ENCODE measurements at places on chromosomes 12 and 14.

GRCh38 chr12:6367065-6367968 is 8.0 kb downstream of the SCNN1A start:
- DNase-seq: peak; percentile 64

DNA sequence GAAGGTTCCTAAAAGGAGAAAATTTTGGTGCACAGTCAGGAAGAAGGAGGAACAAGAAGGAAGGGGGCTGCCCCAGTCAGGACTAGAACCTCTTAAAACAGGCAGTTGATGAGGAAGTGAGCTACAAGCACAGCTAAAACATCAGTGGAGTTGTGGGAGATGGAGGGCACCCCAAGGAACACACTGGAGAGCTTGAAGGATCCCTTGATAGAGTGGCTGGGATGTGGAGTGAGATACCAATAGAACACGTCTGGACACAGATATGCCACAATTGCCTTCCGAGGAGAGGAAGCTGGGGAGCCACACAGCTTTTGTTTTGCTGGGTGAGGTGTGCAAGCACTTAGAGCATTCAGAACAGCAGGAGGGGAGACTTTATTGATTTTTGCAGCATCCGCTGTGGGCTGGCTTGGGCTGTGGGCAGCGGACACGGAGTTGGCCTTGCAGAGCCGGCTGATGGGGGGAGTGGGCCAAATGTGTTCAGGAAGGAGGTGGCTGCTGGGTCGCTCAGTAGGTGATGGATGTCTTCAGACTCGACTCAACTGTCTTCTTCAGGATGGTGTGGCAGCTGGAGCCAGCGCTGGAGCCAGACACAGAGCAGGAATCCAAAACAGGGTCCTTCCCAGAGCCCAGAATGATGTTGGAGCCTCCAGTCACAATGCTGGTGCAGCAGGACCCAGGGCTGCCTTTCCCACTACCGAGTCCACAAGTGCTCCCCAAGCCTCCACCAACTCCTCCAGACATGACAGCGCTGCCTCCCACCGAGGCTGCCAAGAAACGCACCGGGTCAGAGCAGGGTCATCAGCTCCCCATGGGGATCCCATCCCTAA is 4.7 kb upstream of the KRT79 start:
- no peak for DNase-seq

DNA sequence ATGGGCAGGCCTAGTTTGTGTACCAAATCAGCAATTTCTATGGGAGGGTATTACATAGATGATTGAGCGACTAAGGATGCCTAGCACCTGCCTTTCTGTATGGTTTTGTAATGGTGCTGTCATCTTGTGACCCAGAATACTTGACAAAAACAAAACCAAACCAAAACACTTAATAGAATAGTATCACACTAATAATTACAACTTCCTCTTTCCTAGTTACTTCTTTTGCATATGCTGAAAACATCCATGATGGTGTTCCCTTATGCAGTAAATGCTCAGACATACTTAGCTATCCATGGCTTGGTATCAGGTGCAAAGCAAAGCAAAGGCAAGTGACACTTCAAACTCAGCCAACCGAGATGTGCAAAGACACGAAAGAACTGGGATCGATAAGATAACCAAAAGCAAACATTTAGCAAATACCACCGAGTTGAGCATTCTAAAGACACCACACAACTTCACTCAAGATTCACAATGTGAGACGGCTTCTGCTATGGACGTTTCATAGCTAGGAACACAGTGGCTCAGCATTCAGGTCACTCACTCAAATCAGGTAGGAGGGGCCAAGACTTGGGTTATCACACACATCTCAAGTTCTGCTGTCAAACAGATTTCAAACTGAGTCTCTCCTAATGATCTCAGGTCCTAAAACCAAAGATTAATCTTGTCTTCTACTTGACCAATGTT is 24.3 kb downstream of the PPP1CC start:
- no peak for DNase-seq

- DNase-seq: no peak
Measured at GRCh38 chr14:69654116-69654515, 42.7 kb downstream of the SUSD6 start.

DNA sequence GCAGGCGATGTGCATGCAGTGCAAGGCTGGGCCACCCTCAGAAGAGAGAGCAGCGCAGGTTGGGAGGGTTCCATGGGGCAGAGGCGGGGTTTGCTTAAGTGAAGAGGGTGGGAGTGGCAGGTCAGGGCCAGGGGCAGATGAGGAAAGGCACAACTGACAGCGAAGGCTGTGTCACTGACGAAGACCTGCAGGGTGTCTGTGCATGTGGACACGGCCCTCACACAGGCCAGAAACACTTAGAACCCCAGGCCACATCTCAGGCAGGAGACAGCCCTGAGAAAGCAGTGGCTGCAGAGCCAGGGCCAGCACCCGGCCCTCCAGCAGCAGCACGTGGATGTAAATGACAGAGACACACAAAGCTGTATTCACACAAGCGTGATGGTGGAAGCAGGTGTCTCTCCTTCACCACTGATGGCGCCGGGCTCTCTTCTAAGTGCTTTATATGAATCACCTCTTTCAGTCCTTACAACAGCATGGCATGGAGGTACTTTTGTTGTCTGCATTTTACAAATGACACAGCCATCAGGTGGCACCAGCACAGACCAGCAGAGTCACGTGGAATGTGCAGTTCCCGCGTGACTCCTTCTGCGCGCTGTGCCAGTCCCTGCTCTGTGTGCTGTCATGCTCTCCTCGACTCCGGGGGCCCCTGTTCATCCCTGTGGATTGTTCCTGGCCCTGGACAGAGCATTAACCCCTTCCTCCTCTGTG is 54.6 kb downstream of the TSPAN11 start:
- no peak for DNase-seq

DNA sequence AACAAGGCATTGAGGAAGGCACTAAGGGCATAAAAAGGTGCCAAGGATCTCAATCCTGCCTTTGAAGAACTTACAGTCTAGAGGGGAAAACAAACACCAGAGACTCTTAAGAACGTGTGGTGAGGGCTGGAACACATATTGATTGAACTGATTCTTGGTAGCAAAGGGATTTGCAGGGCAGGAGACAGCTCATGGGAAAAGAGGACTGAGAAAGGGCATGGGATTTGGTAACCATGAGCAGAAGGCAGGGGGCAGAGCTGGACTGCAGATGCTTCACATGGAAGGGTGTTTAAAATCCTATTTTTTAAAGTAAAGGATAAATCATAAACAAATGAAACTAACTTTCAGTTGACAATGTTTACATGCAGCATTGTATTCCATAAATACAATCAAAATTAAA is 203.1 kb downstream of the ITPR2 start:
- no peak for DNase-seq

- no peak for DNase-seq
Measured at GRCh38 chr12:88108021-88108420, 33.9 kb downstream of the CEP290 start.

DNA sequence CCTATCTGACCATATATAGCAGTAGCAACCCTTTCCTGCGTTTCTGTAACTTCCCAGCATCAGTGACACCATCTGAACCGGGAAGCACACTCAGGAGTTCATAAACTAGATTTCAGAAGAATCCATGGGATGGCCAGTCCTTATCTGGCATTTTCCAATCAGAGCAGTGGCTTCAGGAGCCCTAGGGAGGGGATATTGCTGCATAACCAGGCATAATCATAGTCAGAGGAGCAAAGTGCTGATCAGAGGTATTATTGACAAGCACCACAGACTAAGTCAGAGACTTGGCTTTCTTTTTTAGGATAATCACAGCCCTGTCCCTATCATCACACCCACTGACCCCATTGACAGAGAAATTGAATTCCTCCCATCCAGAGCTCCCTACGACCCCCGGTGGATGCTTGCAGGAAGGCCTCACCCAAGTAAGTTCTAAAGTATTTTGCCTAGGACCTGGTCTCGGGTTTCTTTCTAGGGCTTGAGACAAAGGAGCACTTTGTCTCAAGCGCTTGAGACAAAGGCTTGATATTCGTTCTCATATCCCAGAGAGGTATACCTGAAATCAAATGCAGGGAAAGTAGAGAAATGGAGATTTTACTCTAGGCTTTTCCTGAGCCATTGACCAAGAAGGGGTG is 55.1 kb downstream of the FOXN4 start:
- no peak for DNase-seq

- DNase-seq: no peak
Measured at GRCh38 chr12:80805106-80805505, 88.4 kb downstream of the MYF5 start.

GRCh38 chr12:95674631-95675030 is 115.9 kb downstream of the NTN4 start:
- DNase-seq: no peak

DNA sequence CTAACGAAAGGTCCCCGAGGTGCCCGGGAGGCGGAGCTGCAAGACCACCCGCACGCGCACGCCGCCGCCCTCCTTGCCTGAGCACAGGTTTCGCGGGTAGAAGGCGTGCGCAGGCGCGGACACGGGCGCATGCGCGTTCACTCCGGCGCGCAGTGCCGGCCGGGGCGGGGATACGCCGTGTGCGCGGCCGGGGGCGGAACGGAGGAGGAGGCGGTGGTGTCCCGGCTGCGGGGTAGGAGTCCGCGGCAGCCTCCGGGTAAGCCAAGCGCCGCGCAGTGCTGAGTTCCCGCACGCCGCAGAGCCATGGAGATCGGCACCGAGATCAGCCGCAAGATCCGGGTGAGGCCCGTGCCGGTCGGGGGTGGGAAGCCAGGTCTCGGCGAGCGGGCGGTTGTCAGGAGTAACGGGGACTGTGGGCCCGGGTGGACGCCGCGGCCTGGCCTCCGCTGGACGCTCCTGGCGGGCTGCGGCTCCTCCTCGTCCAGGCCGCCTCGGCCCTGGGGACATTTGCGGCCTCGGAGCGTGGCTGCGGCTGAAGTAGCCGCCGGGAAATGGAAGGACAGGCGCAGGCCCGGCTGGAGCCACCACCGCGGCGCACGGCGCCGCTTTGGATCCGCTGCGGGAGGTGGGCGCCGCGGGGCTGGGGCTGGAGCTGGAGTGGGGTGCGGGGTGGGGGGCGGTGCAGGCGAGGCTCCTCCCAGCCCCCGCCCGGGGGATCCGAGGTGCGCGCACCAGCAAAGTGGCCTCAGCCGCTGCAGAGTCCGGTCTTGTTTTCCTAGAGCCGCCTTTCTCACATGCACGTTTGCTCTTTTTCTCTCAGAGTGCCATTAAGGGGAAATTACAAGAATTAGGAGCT is at the start of gene ZC3H14:
Gene ZC3H14, plus strand, starts transcription at position 207 of the 856 bp plus-strand sequence. Its CDS starts 97 bp downstream, at position 304.
- peak; percentile 87 for DNase-seq

DNA sequence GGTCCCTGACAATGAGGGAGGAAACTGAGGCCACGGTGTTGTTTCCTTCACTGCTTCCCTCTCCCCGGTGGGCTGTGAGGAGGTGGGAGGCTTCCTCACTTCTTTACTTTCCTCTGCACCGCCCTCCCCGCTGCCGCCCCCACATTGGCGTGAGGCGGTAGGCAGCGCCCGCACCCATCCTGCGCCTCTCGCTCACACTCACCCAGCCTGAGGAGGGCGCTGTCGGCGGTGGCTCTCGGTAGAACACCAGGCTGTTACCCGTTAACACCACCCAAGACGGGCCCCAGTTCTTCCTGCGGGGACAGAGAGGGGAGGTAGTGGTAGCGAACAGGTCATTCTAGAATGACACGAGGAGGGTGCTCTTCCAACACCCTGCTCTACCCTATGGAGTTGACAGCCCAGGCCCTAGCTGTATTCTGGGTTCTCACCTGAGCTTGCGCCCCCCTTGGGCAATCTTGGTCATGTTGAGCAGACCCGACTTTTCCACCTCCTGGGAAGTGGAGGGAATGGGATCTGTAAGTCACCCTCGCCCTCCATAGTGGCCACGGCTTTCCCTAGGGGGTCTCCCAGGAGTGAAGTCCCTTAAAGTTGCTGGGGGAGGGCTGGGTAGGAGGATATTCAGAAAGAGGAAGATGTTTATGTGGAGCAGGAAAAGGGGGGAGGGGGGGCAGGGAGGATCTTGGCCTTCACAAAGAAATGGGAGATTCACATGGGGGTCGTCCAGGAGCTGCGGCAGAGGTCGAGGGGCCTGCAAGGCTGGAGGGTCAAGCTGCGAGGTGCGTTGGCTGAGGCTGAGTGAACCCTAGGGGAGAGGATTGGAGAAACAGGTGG is 3.3 kb downstream of the ARHGAP9 start:
- DNase-seq: peak; percentile 73

DNA sequence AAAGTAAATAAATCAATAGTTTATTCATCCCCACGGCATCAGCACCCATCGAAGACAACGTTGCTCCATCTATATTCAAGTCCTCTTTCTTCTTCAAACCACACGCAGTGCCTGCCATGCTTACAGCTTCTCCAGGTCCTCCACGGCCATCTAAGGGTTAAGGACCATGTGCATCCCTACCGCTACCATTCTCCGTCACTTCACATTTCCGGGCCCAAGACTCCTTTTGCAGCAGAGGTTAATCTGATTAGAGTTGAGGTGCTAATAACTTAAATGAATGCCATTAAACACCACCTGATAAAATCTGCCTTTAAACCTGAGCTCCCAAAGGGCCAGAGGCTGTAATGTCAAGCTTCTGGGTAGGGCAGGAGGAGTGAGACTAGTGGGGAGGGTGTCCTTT is 79.7 kb upstream of the CCND2 start:
- DNase-seq: no peak

DNA sequence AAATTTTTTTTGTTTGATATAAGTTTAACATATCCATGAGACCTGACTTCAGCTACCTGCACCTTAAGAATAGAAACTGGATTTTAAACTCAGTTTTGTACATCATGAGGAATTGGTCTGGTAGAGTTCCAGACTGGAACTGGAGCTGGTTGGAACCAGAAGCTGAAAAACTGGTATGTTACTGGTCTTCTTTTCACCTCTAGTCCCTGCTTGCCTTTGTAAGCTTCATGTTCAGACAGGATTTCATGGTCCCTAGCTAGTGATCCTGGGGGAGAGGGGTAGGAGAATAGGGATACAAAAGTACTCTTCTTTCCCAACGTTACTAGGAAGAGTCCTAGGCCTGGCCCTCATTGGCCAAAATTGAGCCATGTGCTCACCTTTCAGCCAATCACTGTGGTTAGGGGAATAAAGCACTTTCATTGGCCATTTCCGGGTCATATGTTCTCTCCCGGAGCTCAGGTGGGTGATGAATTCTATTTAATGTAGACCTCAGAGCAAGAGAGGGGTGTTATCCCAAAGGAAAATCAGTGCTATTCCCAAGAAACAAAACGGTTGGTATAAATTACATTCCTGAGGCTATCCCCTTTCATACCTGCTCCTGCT is 36.9 kb upstream of the APPL2 start:
- no peak for DNase-seq

DNA sequence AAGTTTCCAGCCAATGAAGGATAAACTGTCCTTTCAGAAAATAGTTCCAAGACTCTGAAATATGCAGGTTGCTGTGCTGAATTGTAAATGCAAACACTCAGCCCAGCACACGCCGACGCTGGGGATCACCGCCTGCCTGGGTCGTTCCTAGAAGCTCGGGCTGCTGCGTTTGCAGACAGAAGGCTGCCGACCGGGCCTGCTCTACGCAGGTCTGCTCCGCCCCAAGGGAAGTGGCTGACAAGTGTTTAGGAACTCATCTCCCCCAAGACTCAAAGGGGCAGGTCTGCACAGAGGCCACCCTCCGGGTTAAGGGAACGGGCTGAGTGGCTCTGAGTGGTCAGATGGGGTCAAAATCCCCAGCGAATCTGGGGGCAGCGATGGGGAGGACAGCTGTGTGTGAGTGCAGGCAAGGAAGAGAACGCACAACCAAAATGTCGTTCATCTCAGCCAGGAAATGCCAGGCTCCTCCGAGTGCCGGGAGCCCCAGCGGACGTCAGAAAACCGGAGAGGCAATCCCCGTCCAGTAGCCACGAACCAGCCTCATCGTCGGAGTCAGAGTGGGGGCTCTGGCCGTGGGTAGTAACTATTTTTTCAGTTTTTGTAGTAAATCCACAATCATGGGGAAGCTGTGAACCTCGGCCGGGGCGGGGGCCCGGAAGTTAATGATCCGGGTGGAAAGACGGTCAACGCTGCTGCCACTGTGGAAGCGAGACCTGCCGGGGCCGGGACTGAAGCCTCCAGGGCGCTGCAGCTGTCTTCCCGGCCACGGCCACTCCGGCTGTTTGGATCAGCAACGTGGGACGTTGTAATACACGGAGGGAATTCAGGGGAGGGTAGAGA is 6.0 kb downstream of the GALNT9 start:
- DNase-seq: no peak
